ENCODE measurements at places on chromosomes 2 and 18.

DNA sequence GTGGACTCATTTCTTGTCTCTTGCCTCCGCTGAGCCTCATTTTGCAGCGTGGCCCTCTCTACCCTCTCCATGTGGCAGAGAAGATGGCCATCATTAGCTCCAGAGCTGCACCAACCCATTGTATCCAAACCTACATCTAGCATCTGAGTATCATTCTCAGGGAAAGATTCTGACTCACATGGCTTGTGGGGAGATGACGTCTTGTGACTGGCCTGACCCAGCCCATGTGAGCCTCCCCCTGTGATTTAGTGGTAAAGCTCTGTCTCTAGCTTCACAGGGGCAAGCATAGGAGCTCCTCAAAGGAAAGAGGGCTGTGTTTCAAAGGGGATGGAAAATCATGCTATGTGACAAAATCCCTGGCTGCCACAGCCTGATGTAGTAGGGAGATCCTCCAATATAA is 87.4 kb upstream of the RBMS1 start:
- DNase-seq, result no peak

DNA sequence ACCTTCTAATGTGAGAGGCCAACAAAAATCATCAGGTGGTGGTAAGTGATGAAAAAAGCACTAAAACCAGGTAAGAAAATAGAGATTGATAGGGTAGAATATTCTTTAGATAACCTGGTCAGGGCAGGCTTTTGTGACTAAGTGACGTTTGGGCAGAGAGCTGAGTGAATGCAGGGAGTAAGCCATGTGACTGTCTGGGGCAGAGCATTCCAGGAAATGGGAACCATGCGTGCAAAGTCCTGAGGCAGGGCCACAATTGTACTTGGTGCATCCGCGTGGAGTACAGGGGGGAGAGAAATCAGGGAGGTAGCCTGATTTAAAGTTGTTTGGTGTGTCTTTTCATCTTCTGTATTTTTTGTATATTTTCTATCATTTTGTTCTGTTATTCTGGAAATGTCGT is 102.5 kb downstream of the LYPD6B start:
- DNase-seq, result no peak

DNA sequence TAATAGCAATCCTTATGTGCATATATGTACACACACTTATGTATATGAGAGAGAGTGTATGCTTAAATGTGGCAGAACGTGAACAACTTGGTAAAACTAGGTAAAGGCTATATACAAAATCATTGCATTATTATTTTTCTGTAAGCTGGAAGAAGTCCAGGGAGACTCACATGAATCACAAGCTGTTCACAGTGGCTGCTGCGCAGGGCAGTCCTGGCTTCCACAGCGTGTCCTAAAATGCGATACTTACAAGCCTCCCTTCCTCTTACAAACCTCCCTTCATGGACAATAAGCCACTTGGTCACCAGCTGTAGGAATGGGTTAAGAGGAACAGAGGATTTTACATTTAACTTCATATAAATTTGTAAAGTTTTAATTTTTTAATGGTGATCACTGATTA is 114.9 kb upstream of the AGAP1 start:
- DNase-seq, result no peak

DNA sequence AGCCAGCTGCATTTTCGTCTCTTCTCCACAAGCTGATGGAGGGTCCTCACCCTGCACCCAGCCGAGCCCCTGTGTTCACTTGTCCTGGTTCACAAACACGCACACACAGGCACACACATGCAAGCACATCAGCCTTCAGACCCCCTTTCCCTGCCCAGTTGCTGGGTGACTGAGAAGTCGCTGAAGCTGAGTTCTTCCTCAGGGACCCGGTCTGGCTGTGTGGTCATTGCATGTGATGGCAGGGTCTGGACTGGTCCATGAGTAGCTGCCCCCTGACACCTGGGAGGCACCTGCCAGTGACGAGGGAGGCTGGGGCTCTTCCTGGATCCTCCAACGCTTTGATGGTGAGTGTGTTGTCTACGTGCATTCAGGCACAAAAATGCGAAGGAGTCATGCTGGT is 546.1 kb upstream of the SALL3 start:
- DNase-seq, result no peak

DNA sequence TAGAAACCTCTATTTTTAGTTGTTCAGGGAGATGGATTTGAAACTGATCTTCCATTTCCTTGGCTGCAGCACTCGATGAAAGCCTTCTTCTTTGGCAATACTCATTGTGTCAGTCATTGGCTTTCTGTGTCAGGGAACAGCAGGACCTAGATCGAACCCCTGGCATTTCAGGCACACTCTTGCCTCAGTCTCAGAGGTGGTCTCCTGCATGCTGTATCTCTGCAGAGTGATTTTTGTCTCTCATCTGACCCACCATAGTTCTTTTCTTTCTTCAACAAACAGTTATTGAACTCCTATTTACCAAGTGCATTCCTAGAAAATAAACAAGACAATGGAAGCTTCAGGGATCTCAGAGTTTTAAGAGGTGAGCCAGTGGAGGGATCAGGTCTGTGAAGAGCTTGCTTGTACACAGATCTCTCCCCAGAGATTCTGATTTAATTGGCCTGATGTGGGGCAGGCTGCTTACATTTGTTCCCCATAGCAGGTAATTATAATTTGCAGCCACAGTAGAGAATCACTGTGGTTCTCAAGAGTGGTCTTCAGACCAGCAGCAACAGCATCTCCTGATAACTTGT is 473.1 kb upstream of the TCF4 start:
- DNase-seq, result no peak

DNA sequence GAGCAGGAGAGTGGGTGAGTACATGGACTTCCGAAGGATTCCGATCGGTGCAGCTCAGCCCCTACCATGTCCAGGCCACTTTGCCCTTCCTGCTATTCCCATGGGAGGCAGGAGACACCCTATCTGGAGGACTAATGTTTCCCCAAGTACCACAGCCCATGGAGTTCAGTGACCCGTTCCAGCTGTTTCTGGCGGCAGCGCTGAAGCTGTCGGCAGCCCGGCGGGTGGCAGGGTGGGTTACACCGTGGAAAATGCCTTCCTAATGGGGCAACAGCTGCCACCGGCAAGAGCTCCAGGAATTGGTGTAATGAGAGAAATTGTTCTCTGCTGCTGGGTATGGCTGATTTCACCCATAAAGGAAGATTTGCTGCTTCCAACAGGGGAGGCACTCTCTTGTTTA is 98.3 kb downstream of the MYCN start:
- DNase-seq, result no peak

DNA sequence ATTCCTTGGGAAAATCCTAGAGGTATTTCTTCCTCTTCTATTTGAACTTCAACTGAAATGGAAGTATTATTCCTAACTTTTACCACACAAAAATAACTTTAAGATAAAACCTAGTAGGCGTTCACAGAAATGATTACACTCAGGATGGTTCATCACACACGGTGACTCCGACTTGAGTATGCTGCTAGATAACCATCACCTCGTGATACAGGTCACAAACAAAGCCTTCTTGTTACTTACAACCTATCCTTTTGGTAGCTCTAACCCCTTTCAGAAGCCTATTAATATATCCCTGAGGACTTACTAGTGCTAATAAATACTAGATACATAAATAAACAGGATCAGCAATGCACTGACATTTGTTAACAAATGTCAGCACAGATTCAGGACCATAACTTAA is 101.0 kb upstream of the DNER start:
- DNase-seq, result no peak

GRCh38 chr2:26691161-26691560 is 1.4 kb upstream of the KCNK3 start:
- no peak for DNase-seq

DNA sequence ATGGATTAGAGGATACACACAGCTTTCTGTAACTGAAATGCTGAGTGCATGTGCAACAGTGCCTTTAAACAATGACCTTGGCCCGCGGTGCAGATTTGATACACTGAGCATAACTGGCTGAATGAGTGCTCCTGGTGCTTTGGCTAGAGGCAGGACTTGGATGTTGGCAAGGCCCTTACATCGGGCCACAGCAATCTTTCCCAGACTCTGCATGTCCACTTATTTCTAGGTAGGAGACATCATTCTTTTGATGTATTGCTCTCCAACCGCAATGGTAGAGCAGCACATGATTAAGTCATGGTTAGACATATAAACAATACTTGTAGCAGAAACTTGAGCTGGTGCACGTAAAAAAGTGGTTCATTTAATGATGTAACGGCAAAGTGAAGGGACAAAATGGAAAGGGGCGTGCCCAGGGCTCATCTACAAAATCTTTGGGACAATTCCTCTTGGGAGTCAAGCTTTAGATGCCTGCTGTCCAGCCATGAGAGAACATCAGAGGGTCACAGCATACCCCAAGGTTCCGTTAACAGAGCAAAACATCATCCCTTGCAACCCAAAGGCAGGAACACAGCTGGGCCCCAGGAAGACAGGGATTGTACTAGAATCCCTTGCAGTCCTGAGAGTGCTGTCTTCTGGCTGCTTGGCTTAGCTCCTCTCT is 43.4 kb downstream of the RAB31 start:
- DNase-seq, result no peak

- no peak for DNase-seq
Measured at GRCh38 chr2:224861266-224861665, 145.1 kb upstream of the CCDC195 start.

GRCh38 chr2:133053541-133053940 is 383.5 kb upstream of the LYPD1 start:
- DNase-seq, result no peak

GRCh38 chr2:150788426-150789140 is 301.1 kb upstream of the RND3 start:
- DNase-seq, result no peak

- no peak for DNase-seq
Measured at GRCh38 chr2:201402651-201403562, 45.8 kb upstream of the FLACC1 start.

- DNase-seq, result no peak
Measured at GRCh38 chr18:801137-801536, 10.9 kb downstream of the YES1 start.

- DNase-seq, result no peak
Measured at GRCh38 chr2:284896-285492, 2.9 kb downstream of the ALKAL2 start.

All from CD4-positive, alpha-beta T cell treated with Interleukin-2 at 100 ng/mL for 4 hours (primary cell).